Activated CD4-positive, alpha-beta T cell treated with anti-CD3 and anti-CD28 coated beads for 1 hour (primary cell): ENCODE measurements at places on chromosomes 6 and 20.

GRCh38 chr6:118630923-118631322 is 20.5 kb downstream of the CEP85L start:
- no peak for DNase-seq

GRCh38 chr6:100344761-100345160 is 120.0 kb downstream of the SIM1 start:
- DNase-seq = no peak

DNA sequence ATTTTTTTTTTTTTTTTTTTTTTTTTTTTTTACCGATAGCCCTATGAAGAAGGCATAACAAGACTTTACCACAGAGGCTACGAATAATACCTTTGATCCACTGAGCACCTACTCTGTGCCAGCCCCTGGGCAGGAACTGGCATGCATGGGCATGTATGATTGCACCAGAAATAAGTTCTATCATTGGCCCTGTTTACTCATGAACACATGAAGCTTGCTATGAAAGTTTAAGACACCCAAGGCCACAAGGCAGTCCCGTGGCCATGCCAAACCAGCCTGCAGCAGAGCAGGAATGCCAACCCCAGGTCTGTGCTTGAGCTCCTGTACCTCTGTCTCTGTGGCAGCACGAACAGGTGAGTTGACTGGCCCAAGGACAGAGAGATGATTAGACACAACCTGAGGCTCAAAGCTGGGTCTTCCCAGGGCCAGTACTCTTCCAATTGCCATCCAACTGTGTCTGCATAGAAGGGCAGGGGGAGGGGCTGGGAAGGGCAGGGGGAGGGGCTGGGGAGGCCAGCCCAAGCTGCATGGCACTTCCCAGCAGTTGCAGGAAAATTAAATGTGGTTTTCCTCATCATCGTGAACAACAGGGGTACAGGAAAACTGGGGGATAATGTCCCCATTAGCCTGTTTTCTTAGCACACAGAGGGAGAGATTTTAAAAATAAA is 63.5 kb downstream of the LRFN2 start:
- no peak for DNase-seq

- no peak for DNase-seq
Observed at GRCh38 chr6:10719964-10720264, 3.0 kb upstream of the TMEM14C start.

DNA sequence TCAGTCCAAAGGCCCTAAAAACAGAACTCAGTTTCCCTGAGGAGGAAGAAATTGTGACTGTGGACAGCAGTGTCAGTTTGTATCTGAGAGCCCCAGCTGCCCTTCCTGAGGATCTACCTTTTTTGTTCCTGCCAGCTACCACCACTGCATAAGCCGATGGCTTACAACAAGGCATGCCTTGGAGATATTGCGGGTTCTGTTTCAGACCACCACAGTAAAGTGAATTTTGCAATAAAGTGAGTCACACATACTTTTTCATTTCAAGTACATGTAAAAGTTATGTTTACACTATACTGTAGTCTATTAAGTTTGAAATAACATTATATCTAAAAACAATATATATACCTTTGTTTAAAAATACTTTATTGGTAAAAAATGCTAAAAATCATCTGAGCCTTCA is 9.6 kb upstream of the CST3 start:
- DNase-seq = no peak

GRCh38 chr6:157989541-157990289 is 8.1 kb downstream of the SYNJ2 start:
- no peak for DNase-seq

GRCh38 chr6:159828074-159828473 is 28.0 kb downstream of the PNLDC1 start:
- no peak for DNase-seq

DNA sequence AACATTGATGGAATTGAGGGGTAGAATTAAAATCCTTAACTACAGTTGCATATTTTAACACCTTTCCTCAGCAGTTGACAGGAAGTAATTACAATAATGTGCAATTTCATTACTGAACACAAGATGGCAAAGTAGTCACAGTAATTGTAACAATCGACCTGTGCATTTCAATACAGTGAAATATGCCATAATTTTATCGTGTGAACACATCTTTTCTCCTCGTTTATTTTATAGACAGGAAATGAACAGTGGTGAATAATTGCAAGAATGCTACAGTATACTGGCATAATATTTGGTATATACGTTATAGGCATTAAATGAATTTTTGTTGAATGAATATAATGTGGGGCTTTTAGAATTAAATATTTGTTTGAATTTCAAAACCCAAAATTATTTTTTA is 25.0 kb downstream of the CYB5R4 start:
- DNase-seq = no peak

GRCh38 chr6:99478483-99478882 is 36.7 kb downstream of the USP45 start:
- DNase-seq = no peak

DNA sequence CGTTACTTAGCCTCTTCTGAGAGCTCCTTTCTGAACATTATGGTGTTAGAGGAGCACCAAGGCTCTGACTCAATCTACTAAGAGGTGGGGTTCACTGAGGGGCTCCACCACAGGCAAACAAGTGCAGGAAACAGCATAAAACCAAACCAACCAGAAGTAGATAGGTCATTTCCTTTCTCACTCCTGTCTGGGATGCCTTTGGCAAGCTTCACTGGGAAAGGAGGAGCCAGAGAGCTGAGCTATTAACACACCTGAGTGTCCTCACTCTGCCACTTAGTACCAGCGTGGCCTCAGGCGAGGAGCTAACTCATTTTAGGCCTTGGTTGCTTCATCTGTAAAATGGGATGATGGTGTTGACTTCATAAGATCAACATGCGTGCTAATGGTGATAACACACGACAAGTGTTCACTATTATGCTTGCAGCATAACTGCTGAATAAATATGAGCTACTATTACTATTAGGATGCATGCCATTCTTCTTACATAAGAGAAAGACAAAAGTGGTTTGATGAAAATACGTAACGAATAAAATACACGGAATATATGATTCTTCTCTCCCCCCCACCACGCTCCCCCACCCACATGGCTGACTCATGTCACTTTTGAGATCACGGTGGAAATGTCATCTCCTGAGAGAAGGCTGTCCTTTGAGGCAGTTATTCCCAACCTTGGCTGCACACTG is 185.4 kb downstream of the BCAS1 start:
- no peak for DNase-seq

GRCh38 chr20:36308353-36308752 is 2.2 kb downstream of the DLGAP4 start:
- no peak for DNase-seq

- no peak for DNase-seq
Observed at GRCh38 chr6:6409397-6410030, 89.1 kb upstream of the F13A1 start.

DNA sequence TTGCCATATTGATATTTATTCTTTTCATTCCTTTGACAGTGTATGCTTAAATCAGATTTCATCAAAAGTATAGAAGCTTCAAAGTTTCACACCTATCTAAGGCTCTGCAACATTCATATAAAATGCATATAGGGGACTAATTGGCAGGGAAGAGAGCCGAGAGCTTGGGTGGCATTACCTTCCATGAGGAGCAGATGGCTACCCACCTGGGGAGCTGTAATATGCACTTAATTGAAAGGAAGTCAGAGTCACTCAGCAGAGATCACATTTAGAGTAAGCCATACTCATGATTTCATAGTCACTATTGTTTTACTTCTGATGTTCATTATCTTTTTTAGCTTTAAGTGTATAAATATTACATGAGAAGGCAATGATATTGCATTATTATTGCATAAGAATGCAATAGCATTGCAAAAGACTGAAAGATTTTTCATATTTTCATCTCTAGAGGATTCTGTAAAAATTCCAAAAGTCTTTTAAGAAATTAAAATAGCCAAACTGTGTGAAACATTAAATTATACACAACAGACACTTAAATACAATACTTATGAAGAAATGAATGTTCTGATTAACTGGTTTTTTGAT is 1305.2 kb downstream of the EPHA7 start:
- DNase-seq = no peak

DNA sequence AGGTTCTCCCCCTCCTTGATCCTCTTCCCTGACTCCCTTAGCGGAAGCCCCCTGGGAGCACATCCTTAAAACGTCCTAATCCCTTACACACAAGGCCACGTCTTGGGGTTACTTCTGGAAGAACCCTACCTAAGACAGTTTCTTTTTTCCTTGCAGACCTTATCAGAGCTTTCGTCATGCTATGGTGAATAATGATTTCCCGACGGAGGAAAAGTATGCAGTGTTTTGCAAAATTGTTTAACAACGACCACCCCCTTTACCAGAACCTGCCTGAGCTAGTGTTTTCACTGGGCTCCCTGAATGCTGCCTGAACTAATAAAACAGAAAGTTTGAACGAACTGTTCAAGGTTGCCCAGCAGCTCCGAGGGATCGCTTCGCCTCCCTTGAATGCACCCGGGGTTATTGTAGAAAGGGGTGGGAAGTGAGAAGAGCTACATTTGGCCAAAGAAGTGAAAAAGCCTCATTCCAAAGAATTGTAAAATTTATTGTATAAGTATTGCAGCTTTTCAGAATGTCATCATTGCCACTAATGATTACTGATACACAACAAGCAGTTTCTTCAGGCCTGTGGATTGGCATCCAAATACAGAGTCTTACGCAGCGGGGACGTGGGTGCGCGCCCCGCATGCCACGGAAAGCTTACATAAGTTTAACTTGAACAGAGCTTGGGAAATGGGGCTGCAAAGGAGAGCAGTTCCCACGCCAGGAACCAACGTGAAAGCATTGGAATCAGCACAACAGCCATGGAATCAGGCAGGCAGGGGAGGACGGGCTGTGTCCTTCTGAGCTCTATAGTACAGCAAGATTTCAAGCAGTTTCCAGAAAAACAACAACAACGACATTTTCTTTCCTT is 27.9 kb upstream of the ZBP1 start:
- DNase-seq = no peak

DNA sequence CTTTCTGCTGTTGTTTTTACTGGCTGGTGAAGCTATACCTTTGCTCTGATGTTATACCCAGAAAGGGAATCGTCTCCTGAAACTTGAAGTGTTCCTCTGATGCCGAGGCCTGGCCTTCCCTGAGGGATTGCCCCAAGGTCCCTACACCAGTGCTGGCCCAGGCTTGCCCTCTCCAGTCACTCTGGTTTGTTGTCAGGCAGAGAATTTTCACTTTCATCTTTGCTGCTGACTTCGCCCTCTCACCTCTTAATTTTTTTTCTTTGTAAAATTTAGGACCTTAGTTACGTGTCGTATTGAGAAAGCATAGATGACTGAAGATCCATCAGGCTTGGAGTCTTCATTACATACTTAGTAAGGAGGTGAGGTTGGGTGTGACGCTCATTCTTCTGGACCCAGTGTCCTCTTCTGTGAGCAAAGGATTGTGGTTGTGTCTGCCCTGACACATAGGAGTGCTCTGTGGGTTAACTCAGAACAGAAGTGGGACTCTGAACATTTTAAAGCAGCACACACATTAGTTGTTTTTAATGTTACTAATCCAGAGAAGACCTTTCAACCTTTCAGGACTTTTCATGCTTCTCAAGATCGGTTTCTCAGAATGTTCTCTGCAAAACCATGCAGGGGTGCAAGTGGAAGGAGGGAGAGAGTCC is 45.4 kb downstream of the TULP4 start:
- DNase-seq = no peak

DNA sequence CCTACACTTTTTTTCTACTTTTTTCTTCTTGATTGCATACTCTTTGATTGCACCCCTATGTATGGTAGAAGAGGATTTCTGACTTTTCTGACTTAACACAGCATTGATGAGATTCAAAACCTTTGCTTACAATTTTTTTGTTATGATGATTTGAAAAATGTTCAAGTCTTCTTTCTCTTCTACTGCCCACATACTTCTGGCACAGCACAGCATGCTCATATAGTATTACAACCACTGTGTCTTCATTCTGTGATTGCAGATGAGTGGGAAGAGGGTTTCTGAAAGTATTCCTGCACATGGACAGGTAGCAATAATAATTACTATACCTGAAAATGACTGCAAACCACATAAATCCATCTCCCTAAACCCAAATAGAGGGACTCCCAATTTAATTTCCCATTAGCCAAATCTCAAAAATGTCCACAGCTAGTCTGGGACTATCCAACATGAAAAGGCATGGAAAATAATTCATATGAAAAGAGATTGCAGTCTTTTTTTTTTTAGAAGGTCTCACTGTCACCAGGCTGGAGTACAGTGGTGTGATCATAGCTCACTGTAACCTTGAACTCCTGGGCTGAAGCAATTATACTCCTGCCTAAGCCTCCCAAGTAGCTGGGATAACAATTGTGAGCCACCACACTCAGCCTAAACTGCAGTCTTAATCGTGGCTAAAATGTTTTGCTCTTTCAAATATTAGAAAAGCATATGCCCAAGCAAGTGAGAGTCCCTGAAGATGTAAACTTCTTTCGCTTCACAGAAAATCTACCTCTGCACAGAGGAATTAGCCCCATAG is 15.9 kb upstream of the TENT5A start:
- no peak for DNase-seq

DNA sequence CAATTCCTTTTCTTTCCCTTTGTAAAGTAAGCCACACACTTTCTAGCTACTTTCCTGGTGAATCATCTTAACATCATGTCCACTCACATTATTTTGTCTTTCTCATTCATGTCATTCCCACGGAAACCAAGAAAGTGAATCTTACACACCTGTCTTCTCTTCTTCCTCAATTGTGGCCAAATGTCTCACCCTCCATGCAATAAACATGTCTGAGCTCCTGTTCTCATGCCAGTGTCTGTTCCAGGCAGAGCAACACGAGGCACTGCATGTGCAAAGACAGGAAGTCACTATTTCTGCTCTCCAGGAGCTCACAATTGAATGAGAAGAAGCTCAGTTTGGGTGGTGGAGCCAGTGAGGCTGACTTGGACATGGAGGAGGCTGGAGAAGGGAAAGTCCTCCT is 29.0 kb upstream of the TMEM244 start:
- no peak for DNase-seq

GRCh38 chr6:104064876-104065275 is 794.8 kb downstream of the HACE1 start:
- no peak for DNase-seq

GRCh38 chr6:35499372-35499771 is 2.5 kb upstream of the TEAD3 start:
- no peak for DNase-seq

DNA sequence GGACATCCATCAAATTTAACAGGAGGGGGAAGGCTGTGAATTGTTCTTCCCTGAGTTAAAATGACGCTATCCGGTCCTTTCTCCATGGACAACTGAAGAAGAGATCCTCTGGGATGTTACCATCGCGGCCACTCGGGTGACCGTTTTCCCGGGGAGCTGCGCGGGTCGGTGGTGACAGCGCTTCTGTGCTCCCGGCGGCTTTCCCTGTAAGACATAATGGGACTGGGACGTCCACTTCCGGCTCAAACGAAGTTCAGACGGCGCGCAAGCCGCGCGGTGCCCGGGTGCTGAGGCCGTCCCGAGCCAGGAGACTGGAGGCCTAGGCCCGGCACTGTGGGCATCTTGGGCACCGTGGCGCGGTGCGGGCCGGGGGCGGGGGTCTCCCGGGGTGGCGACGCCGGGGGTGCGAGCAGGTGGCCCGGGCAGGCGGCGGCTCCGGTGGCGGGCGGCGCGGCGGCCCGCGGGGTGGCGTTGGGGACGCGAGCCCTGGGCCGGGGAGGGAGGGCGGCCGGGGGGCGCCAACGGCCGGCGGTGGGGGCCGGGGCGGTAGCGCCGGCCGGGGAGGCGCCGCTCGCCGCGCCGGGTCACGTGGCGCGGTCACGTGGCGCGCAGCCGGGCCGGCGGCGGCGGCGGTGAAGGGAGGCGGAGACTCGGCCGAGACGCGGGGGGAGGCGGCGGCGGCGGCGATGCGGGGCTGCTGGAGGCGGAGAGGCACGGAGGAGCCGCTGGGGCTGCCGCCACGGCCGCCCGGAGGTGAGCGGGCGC is 63.6 kb downstream of the GTF2H5 start:
- DNase-seq = peak; percentile 65
